ENCODE measurements at places on chromosomes 13 and 19.

- no peak for DNase-seq
These were observed 24.4 kb upstream of the TNFSF11 start for GRCh38 chr13:42549552-42549936.

DNA sequence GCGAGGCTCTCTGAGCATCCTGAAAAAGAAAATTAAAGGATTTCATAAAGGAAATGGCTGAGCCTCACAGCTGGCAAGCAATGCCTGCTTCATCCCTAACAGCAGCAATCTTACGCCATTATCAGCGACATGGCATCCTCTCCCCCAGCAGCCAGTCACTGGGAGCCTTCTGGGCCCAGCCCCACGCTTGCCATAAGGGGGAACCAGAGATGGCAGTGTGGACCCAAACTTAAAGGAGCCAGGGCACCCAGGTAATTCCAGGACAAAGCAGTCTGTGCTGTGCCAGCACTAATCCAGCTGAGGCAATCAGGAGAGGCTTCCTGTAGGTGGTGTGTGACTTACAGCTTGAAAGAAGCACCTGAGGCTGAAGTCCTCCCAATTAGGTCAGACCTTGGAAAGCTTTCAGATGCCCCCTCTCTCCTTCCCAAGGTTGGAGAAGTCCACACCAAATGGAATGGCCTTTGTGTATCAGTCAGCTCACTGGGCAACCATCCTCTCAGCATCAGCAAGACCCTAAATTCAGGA is 10.3 kb downstream of the VSTM2B start:
- no peak for DNase-seq

- DNase-seq = no peak
These were observed 328.1 kb downstream of the TBC1D4 start for GRCh38 chr13:75153834-75154233.

GRCh38 chr13:36293497-36293896 is 4.1 kb downstream of the CCDC169 start:
- no peak for DNase-seq

DNA sequence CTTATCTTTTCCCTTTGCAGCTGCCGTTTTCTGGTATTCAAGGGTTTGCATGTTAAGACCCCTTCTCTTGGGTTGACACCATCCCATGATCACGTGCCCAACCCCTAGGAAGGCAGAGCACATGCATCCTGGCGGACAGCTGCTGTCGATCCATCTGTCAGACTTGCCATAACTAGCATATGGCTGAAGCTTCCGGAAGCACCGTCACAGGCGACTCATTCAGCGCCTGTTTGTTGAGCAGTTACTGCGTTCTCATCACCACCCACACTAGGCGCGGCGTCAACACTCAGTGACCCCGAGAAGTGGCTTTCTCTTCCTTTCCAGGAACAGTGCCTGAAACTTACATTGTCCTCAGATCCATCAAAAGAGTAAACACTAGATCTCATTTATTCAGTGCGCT is 93.6 kb downstream of the SOX1 start:
- DNase-seq = no peak

GRCh38 chr19:7779631-7780486 is 16.8 kb downstream of the CLEC4M start:
- DNase-seq = no peak

DNA sequence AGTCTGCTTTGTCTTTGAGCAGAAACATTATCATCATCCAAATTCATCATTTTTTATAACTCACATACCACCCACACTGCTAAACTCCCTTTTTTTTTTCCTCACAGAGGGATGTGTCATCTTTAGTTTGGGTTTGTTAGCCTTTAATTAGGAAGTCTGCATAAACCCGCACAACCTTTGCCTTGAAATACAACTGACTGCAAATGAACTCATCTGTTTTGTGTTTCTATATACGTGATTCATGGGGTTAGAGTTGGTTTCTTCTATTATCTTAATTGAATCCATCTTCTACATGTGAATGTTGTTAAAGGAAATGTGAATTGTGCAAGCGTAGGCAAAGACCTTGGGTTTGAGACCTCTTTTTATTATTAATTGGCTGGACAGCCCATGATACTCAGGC is 102.7 kb downstream of the SLAIN1 start:
- DNase-seq = no peak

- no peak for DNase-seq
These were observed 21.4 kb downstream of the FOXO1 start for GRCh38 chr13:40644838-40645604.

GRCh38 chr13:33441015-33441414 is 155.5 kb upstream of the STARD13 start:
- DNase-seq = no peak

DNA sequence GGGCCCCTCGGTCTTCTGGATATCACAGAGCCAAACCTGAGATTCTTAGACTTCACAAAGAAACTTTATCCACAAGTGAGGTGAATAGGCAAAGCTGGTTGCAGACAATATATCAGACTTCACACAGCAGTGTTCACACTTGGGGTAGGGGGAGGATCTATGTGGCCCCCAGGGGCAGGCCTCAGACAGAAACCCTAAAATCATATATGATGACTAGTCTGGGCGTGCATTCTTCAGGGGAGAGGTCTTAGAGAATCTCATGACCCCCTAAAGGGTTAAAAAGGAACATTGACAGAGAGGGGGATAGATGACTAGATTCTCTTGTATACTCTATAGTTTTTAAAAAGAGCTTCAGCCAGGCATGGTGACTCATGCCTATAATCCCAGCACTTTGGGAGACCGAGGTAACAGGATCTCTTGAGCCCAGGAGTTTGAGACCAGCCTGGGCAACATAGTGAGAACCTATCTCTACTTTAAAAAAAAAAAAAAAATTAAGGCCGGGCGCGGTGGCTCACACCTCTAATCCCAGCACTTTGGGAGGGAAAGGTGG is 2.8 kb downstream of the TYROBP start:
- DNase-seq = no peak

DNA sequence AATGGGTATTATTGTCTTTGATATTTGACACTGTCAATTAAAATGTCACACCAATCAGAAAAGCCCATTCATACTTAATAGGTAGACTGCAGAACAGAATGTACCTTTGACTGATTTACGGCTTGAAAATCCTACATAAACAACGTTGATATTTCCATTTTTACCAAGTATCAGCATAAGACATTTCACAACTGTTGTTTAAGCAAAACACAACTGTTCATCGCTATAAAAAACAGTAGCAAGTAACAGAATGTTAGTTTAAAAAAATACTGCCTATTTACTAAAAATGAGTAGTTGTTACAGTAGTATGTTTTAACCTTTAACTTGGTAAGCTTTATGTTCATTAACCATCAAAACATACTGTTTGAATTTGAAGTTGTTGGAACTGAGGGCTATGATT is 1096.6 kb downstream of the PCDH17 start:
- DNase-seq = no peak

GRCh38 chr19:19405971-19406877 is 749 bp downstream of the GATAD2A start:
- DNase-seq = no peak

DNA sequence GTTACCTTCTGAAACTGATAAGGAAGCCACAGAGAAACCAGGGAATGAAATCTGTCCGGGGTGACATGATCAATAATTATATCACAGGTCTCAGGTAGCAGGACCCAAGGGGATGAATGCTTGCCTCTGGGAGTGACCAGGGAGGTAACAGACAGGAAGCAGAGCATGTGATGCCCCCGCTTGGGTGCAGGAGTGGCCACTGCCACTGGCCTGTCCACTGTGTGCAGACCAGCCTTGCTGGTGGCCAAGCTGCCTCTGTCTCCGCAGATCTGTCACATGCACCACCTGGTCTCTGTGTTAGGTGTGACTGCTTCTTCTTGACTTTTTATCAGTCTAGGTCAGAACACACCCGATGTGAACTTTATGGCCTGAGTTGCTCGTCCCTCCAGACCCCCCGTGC is 71.8 kb downstream of the PEPD start:
- no peak for DNase-seq

GRCh38 chr13:27406178-27406939 is 18.1 kb upstream of the GTF3A start:
- DNase-seq = no peak

- DNase-seq = no peak
These were observed 174.0 kb downstream of the GPC5 start for GRCh38 chr13:91572439-91572838.

- DNase-seq = no peak
These were observed 498 bp downstream of the LILRB1 start for GRCh38 chr19:54630782-54631181.

DNA sequence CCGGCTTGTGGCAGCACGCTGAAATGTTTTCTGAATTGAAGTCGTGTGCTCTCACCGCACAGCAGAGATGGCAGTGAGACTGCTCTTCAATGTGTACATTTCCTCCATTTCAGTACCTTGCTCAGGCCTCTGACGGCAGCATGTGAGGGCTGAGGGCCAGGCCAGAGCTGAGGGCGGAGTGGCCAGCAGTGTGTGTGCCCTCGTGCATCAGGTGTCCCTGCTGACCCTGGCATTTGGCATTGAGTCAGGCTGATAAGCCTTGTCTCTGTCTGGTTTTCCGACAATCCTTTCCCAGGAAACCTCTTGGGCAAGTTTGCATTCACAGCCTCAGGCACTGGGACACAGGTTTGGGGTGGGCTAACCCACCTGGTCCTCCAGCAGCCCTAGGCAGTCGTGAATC is 62.3 kb downstream of the EFNB2 start:
- no peak for DNase-seq

DNA sequence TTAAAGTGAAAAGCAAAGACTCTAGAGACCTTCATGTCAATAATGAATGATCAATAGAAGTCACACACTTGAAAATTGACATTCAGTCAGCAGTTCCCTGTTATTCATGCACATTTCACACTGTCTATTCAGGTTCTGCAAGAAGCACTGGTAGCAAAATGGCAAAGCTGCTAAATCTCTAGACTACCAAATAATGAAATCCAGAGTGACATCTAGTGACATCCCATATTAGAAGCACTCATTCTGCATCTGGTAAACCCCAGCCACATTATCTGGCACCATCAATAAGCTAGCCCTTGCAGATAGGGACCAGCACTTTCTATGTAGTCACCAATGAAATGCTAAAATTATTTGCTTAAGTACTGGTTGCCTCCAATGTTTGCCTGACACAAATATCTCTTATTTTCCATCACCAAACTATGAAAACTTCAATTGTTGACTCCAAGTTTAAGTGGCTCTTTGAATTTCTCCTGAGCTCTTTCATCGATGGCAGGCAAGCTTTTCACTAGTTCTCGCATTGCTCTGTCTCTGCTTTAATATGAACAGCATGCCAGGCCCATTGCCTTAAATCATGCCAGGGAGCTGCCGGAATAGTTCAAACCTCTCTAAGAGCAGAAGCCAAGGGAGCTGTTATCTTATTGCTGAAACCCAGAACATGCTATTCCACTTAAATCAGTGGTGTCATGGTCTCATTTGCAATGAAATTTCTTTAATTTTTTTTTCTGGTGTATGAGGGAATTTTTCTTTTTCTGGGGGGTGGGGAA is 409.9 kb downstream of the MZT1 start:
- DNase-seq = no peak

DNA sequence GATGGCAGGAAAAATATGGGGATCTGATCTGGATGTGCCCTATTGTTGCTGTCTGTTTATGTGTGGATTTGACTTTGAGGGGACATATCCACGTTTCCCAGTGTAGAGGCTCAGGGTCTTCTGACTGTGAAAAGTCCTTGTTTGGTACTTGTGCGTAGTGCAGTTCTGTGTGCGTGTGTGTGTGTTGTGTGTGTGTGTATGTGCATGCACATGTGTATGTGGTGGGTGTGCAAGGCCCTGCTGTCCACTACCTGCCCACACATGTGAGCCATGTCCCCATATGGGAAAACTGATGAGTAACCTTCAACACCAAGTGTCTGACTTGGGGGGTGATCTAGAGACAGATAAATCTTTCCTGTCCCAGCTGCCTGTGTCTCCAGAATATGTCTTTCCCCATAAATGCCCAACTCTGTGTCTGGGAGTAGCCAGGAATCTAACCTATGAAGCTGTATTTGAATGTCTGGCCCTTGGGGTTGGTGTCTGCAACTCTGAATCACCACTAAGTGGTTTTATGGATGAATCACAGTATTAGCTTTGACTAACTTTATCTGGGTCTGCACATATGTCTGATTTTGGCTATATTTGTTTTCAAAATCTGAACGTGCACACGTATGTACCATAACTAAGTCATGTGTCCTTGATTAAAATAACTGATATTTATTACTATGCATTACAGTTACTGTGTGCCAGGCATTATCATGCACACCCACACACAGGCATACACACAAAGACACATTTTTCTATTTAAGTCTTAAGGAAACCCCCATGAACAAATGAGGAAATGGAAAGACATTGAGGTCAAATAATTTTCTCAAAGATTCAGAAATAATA is 17.4 kb downstream of the KLK2 start:
- DNase-seq = no peak

- no peak for DNase-seq
These were observed 39.5 kb downstream of the NOTCH3 start for GRCh38 chr19:15161028-15161984.

- DNase-seq = no peak
These were observed 20.2 kb downstream of the CEBPA start for GRCh38 chr19:33282036-33282671.

DNA sequence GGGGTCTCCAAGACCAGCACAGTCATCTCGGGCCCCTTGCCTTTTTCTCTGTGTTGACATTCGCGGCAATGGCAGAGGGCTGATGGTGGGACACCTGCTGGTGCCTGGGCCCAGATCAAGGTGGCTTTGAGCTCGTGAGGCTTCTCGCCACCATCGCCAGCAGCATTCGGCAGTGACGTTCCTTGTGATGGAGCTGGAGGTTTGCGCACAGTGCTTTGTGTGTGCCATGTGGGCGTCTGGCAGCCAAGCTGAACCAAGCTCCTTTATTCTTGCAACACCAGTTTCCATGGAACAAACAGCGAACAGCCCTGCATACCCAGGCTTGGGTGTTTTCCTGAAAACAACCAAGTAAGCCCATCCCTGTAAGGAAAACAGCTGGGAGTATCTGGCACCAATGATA is 9.1 kb upstream of the TMEM255B start:
- no peak for DNase-seq

DNA sequence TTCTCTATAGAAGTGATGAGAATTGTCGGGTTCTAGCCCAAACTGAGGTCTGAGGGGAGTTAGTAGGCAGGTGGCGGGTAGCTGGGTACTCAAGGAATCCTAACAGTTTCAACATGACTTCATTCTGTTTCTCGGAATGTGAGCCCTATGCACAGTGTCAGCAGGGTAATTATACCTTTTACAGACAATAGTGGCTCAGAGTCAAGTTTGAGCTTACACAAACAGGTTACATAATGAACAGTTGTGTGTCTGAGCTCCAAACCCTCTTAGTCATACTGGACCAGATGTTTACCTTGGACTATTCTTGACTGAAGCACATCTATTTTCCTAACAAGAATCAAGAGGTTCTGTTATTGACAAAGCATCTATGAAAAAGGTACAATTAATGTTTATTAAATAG is 1066.7 kb upstream of the PCDH20 start:
- no peak for DNase-seq

All from esophagus squamous epithelium (tissue), 5 donors.